ENCODE measurements at places on chromosomes 3 and 15.

DNA sequence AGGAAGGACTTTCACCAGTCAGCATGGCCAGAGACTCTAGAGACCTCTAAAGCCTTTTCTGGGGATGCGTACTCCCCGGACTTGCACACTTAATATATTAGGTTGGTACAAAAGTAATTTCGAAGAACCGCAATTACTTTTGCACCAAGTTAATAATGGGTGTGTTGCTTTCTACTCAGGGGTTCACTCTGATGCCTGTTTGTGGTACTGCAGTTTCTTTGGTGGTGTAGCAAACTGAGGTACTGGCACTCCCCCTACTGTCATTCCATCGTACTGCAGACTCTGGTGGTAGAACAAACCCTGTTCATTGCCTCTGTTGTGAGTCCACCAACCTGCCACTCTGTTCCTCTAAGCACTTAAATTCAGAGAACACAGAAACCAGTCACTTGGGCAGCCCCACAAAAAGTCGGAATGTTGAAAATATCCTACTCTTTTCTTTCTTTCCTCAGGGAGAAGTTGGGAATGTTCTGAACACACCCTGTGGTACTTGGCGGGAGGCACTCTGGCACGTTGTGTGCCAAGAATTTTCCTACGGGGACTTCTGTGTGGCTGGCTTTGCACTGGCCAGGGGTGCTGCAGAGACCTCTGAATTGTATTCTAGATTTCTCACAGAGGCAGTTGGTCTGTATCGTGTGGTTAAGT lies 46.3 kb downstream of the GABRG3 start:
- DNase-seq, result peak; percentile 72

DNA sequence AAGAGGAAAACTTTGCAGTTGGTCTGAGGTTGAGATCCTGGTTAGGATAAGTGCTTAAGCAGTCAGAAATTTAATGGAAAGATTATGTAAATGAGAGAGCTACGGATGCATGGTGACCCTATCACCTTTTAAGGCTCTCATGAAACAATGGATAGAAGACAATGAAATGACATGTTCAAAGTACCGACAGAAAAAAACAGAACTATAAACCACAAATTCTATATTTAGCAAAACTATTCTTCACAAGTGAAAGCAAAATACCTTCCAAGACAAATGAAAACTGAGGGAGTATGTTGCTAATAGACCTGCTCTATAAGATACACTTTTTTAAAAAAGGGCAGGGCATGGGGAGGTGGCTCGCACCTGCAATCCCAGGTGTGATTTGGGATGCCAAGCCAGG lies 32.2 kb downstream of the DNAAF4 start:
- no peak for DNase-seq

DNA sequence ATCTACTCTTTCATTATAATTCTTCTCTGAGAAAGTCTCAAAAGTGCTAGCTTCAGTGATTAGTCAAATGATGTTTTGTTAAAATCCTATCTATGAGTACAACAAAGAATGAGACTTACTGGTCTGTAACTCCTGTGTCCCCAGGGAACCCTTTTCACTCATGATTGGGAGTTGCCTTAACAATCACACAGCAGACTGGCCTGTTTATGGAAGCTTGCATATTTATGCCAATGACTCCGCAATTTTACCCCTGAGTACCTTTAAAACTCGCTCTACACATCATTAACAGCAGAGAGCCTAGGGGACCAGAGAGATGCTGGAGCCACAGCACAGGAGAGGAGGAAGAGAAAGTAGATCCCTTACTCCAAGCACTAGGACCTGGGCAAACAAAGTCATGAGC lies 628.1 kb downstream of the IGSF11 start:
- no peak for DNase-seq

- DNase-seq, result no peak
Measured at GRCh38 chr3:16266714-16267113, 1.7 kb downstream of the OXNAD1 start.

DNA sequence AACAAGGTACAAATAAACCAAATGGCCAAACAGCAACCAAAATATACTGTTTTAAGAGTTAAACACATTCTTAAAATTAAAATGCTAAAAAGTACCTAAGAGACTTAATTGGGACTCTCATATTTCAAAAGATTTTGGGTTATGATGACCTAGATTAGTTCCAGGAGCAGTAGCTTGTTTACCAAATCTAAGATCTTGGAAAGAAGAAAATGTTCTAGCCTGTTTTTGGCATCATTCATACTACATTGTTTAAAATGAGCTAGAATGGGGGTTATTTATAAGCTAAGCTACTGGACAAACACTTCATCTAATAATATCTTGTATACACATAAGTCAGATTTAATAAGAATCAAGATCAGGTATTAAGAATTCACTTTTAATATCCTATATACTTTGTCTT lies 22.8 kb downstream of the ATOSA start:
- DNase-seq, result no peak

DNA sequence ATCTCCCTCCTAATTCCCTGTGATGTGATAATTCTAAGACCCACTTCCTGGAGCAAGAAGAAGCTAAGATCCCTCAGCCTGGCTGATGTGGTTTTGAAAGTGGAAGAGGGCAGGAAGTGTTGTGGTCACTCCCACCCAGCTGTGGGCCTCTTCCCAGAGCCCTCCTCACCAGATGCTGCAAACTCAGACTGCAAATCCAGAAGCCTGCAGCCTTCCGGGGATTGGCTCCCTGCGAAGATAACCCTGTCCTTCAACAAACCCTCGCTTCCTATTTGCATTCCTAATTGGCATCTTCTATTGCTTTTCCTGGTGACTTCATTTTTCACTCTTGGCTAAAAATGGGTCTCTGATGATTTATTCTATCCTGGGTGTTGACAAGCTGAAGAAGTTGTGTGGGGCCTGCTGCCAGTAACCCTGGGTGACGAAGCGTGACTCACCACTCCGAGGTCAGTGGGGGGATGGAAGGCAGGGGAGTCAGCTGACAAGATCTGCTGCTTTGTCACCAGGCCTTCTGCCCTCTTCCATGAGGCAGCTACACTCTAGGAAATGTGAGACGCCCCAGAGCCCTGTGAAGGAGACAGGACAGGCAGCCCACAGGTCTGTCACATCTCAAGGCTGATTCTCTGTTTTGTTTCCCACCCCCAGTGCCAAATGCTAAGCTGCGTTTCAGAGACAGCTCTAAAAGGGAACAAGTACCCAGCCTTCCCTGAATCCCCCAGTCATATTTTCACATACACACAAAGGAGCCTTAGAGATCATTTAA lies 99.7 kb upstream of the LIPC start:
- peak; percentile 92 for DNase-seq

DNA sequence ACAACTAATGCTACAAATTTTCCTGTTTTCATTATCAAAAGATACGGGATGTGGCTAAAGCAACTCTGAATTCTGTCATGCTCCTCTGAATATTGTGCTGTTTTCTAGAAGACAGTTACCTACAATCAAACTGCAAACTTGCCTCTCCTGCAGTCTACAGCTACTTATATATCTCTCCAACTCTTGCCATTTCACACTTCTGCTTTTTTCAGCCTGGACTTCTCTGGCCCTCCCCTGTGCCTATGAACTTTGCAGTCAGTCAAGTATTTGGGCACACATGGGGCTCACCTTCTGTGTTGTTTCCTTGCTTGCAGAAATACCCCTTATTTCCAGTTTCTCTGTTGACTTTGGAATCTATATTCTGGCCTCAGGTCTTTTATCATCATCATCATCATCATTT lies 575.6 kb downstream of the GRM7 start:
- DNase-seq, result no peak
